ENCODE measurements at places on chromosomes 7 and 10.

- no peak for DNase-seq
Observed at GRCh38 chr10:19638182-19638895, 177.9 kb upstream of the PLXDC2 start.

DNA sequence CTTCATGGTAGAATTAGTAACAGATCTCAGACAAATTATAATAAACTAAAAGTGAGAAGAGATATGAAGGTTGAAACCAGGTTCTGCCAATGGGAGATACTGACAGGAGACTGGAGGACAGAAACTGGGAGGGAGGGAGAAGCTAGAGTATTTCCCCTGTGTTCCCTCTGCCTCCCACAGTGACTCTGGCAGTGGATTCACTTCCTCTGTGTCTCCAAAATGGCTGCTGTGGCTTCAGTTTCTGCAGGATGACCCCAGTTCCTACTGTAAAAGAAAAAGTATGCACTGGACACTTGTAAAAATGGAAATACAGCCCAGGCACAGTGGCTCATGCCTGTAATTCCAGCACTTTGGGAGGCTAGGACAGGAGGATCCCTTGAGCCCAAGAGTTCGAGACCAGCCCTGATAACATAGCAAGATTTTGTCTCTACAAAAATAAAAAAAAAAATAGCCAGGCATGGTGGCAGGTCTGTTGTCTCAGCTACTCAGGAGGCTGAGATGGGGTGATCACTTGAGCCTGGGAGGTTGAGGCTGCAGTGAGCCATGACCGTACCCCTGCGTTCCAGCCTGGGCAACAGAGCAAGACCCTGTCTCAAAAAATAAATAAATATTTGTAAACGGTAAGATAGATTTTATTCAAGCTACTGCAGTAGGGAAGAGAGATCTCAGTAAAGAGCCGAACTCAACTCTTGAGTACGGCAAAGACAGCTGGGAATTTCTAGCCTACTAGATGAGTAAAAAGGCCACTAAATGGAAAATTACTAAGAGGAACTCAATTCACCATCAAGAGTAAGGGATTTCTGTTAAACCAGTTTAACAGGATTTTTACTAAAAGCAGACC, 156.6 kb upstream of the TRIM24 start:
- DNase-seq: no peak

GRCh38 chr7:110779339-110779738, 311.6 kb upstream of the LRRN3 start:
- DNase-seq: no peak

DNA sequence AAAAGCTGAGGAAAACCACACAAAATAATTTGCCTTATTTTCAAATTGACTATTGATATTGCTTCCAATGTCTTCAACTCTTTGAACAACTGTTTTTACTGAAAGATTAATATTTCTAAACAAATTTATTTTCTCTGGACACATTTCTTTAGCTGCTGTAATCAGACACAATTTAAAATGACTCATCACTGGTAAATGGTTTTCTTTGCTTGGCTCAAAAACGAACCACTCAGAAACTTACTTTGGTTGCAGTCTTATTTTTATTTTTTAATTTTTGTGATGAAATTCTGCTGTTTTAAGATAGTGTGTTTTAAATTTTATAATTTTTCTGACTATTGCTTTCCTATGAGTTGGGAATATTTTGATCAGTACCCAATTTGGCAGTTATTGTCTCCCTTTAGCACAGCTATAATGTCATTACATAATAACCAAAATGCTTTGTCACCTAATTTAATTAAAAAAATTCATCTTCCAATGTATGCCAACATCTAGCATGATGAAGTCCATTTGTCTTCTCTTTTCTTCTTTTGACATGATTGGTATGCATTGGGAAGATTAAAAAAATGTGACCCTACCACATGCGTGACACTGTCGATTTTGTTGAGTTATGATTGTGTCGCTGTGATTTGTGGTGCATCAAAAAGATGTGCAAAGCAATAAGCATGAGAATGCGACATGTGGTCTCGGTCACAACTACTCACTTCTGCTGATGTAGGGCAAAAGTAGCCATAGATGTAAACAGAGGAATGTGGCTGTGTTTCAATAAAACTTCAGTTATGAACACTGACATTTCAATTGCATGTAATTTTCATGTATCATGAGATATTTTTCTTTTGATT, 222.3 kb downstream of the SUGCT start:
- DNase-seq: no peak

- no peak for DNase-seq
Observed at GRCh38 chr7:150451097-150451793, 815 bp downstream of the GIMAP8 start.

DNA sequence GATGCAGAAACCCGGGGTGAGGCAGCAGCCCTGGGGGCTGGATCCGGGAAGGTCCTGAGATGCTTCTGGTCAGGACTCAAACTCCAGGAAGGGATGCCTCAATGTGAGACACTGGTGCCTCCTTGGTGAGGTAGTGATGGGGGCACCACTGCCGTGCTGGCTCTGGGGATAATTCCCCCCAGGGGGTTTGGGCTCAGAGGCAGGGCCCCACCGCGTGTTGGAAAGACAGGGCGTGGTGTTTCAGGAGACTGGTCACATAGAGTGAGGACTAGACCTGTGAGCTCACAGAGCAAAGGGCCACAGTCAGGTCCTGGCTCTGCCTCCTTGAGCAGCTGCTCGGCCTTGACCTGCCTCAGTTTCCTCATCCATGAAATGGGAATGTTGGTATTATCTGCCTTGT, 361.9 kb downstream of the GLRX3 start:
- DNase-seq: no peak

DNA sequence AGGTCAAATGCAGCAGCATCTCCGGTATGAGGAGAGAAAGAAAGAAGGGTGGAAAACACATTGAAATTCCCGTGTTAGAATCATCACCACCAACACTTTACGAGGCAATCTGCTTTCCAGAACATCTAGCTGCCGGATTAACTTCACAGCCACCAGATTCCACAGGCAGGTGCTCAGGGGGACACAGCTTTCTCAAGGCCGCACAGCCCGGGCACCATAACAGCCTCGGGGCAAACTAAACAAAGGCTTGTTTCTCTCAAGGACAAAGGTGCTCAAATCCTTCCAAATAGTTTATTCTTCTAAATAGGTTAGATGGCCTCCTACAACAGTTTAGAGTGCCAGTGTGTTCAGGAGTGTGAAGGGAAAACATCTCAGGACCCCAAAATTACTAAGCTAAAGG, 156.3 kb downstream of the DIP2C start:
- no peak for DNase-seq

GRCh38 chr10:95675403-95676116, 18.2 kb downstream of the TCTN3 start:
- DNase-seq: no peak

GRCh38 chr10:87092376-87092860, 2.2 kb downstream of the GLUD1 start:
- DNase-seq: no peak

DNA sequence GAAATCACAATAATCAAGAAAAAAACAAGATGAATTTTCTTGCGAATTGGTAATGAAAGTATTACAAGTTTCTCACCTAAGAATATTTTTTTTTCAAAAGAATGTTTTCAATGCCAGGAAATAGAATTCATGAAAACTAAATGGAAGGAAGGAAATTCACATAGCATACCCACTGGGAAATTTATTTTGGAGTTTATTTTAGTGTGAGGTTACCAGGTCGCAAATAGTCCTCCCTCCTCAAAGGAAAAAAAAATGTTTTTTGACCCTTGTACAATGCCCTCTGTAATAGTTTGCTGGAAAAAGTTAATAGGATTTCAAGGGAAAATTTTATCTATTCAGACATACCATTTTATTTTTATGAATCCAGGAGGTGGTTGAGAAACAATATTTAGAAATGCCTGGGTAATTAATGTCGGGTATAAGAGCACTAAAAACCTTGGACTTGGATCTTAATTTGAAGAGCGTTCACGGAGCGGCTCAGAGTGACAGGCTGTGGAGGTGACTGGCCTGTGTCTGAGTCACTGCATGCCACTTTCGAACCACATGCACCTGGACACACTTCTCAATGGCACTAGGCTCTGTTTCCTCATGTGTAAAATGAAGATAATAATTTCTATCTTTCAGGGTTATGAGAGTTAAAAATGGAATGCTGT, 28.2 kb downstream of the CUBN start:
- no peak for DNase-seq

DNA sequence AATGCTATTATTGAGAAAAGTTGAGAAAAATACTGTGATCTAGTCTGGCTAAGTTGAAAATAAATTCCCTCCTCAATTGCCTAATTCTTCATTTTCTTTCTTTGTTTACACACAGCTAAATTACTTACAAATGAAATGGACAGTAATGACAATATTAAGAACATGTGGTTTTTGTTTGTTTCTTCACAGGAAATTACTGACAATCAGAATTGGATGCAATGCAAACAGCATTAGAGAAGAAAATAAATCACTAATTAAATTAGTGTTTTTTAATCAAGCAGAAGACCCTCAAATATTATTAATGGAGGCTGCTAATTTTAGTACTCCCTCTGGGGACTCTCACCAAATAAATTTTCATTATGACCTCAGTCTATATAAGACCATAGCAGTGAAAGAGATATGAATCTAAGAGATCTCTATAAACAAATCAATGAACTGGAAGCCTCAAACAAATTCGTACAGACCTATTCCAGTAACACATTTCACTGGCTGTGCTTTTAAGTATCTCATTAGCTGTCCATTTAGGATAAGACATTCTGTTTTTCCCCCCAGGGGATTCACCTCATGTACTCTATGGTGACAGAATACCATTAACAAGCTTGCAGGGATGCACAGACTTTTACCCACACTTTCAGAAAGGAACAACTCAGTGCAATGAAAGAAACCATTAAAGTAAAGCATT, 202.0 kb upstream of the DGKB start:
- DNase-seq: no peak
